Epithelial cell of proximal tubule (primary cell): ENCODE measurements at places on chromosomes 6 and 20. TPM values are rescaled to one million over a fixed set of nuclear protein-coding genes. Genes with fewer than 3 reads are reported as not detected.

Gene HLA-DRA
- total RNA-seq = not detected in 2 replicates

- DNase-seq = no peak
These were observed at the start of gene PPP1R3G for GRCh38 chr6:5084781-5085647. Gene PPP1R3G, plus strand, starts transcription at chr6:5085341. Its CDS starts 145 bp downstream, at chr6:5085486.

- no peak for DNase-seq
These were observed 465.9 kb upstream of the BTBD3 start for GRCh38 chr20:11451793-11452291.

Gene IFNGR1
- total RNA-seq = 27.2 and 31.5 TPM in 2 replicates

- DNase-seq = no peak
These were observed 55.0 kb downstream of the KIF13A start for GRCh38 chr6:17932330-17932852.

DNA sequence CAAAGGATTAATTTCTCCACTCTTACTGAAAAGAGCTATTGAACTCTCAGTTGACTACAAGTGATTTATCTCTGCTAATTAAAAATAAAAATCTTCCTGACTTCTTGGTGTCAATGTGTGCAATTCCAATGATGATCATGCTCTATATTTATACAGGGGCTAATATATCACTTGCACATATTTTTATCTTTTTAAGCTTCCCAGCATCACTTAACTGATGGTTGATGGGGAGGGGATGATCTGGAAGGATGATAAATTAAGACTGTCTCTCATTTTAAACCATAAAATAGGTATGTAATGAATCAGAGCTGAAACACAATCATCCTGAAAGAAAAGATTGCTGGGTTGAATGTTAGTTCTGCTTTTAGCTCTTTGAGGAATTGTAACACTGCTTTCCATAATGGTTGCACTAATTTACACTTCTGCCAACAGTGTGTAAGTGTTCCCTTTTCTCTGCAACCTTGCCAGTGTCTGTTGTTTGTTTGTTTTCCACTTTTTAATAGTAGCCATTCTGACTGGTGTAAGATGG is 169.6 kb upstream of the ECI2 start:
- DNase-seq = no peak

- DNase-seq = no peak
These were observed 8.7 kb downstream of the SLC2A4RG start for GRCh38 chr20:63748070-63748933.

Gene NRSN2
- 49.1 and 52.4 TPM in 2 replicates for total RNA-seq

DNA sequence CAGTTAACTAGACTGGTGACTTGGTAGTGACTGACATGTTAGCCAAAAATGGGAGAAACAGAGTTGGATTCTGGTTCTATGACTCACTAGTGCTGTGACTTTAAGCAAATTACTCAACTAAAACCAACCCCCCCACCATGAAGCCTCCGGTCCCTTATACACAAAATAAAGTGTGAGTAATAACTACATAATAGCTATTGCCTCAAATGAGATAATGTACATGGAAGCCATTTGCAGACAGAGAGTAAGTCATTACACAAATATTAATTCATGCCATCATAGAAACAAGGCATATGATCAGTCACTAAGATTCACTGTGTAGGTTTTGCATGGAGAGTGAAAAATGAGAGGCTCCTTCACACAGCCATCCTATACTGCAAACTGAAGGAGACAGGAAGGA is 111.9 kb downstream of the HIVEP2 start:
- DNase-seq = peak; percentile 71

Gene GSTA2
- not detected in 2 replicates for total RNA-seq

Gene C20orf173
- total RNA-seq = not detected in 2 replicates

DNA sequence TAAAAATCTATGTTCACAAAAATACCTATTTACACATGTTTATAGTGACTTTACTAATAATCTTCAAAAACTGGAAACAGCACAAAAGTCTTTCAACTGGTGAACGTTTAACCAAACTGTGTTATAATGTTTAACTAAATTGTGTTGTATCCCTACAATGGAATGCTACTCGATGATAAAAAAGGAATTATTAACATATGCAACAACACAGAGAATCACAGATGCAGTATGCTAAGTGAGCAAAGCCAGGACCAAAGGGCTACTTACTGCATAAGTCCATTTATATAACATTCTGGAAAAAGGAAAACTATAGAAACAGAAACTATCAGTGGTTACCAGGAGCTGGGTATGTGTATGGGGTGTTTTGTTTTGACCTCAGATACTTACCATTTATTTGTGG is 602.2 kb upstream of the BTBD3 start:
- peak; percentile 49 for DNase-seq

DNA sequence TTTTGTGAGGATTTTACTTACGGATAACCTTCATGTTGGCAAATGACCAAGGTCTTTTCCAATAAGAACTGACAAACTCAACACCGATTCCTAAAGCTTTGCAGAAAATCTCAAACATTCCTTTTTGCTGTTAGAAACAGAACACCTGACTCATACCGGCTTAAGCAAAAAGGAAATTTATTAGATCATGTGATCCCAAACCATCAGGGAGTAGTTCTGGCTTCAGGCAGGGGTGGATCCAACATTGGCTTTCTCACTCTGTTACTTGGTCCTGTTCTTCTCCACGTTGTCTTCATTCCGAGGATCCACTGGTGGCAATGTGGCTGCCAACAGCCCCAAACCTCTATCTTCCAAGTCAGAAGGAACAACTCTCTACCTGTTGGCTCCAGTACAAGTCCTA is 95.9 kb upstream of the PMEPA1 start:
- no peak for DNase-seq

- no peak for DNase-seq
These were observed 88.2 kb upstream of the BHLHE23 start for GRCh38 chr20:63094767-63095499.

Gene TP53TG5
- total RNA-seq = not detected in 2 replicates

GRCh38 chr20:843912-844311 is 10.4 kb downstream of the FAM110A start:
- DNase-seq = no peak

DNA sequence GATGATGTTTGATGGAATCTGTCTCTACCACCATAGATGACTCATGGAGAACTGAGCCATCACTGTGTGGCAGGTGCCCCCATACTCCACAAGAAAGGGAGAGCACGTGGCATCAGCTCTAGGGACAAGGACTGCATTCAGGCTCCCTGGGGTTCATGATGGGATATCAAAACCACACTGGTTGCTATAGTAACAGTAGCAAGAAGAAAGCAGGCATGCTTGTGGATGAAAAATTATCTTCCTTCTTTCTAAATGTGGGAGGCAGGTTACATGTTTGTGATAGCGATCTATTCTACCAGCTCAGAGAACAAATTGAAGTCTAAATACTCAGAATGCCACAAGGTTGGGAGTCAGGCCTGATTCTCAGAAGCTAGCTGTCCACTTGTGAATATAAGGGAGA is 224.2 kb downstream of the ARHGAP18 start:
- DNase-seq = no peak

DNA sequence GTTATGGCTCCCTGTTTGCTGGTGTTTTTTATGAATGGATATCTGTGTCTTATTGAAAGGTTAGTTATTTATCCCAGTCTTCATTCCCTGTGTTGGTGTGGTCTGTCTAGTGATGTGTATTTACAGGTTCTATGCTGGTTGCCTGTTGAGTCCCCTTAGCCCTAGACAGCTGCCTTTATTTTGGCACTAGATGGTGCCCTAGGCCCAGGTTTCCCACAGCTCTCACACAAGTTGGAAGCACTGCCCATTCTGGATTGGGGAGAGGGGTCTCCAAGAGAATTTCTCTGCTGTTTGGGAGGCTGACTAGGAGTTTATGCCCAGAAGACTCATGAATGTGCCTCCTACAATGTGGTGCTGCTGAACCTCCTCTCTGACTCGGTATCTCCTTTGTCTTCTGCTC is 12.4 kb downstream of the GRM1 start:
- DNase-seq = no peak

DNA sequence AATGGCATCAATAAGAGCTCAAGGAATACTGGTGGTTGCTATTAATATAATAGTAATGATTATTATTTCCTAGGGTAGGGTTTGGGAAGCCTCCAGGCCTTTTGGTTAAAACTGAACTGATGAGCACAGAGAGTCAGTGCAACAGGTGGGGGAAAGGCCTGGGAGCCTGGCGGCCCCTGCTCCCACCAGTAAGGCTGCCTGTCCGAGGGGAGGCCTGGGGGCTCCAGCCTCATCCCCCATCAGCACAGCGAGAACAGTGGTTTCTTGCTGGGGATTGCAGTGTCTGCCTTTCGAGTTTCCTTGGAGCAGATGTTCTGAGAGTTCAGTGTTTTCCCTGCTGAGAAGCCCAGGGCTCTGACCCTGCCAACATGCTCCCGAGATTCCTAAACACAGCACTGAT is 340.4 kb downstream of the CDH26 start:
- no peak for DNase-seq

GRCh38 chr6:88290411-88290810 is 124.3 kb upstream of the CNR1 start:
- no peak for DNase-seq

DNA sequence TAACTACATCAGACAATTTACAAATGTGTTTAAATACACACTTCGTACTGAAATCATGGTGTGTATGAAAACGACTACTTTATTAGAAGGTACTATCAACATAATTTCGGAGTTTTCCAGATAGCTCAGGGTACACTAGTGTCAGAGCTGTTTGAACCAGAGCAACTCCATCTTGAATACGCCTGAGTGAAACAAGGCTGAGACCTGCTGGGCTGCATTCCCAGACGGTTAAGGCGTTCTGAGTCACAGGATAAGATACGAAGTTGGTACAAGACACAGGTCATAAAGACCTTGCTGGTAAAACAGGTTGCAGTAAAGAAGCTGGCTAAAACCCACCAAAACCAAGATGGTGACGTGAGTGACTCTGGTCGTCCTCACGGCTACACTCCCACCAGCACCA is 167.6 kb downstream of the THBS2 start:
- no peak for DNase-seq

Gene SAPCD1
- total RNA-seq = 0.94 and 4.4 TPM in 2 replicates

Gene SSTR4
- not detected in 2 replicates for total RNA-seq

- no peak for DNase-seq
These were observed 17.0 kb upstream of the CD109 start for GRCh38 chr6:73679009-73679408.

Gene MLIP
- total RNA-seq = not detected in 2 replicates

- DNase-seq = no peak
These were observed 95.9 kb upstream of the CHD6 start for GRCh38 chr20:41714030-41714429.

Gene EYA2
- total RNA-seq = not detected in 2 replicates
